ENCODE measurements at places on chromosomes 6 and 20. TPM values are rescaled to one million over a fixed set of nuclear protein-coding genes. Genes with fewer than 3 reads are reported as not detected.

DNA sequence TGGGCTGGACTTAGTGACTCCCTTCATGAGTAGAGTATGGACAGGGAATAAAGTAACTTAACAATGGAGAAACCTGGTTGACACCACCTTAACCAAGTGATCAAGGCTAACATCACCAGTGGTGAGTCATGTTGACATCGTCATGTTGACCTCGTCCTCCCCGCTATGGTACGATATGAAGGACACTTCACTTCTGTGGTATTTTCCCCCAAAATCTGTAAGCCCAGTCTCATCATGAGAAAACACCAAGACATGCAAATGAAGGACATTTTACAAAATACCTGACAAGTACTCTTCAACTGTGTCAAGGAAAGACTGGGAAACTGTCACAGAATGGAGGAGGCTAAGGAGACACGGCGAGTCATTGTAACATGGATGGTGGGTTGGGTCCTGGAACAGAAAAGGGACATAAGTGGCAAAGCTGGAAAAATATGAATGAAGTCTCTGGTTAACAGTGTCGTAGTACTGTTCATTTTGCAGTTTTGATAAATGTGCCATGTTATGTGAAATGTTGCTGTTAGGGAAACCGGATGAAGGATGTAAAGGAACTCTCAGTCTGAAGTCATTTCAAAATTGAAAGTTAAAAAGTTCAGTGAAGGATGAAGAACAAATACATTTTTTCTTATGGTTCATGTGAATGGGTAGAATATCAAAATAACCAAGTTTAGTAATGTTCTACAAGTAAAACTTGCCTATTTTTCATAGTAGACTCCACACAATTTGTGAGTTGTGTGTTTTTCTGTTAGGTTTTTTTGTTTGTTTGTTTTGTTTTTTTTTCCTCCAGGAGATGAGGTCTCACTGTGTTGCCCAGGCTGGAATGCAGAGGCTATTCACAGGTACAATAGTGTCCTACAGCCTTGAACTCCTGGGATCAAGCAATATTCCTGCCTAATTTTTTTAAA lies 247.5 kb downstream of the TMEM242 start:
- H3K27ac ChIP-seq: no peak overlapping the region
- DNase-seq: no peak

The GPX5 gene
- not detected for total RNA-seq

GRCh38 chr6:105094133-105094640 lies 85.6 kb downstream of the POPDC3 start:
- no peak overlapping the region for H3K27ac ChIP-seq
- DNase-seq: no peak
- no peaks in the 10 kb centered on the region for H3K27me3 ChIP-seq
- no peak overlapping the region for H3K4me3 ChIP-seq
- no peaks in the 10 kb centered on the region for H3K36me3 ChIP-seq

The BFSP1 gene
- 0.85 TPM for total RNA-seq

GRCh38 chr6:124978451-124979293 lies 16.4 kb downstream of the RNF217 start:
- H3K4me1 ChIP-seq: no peaks in the 10 kb centered on the region
- no peaks in the 10 kb centered on the region for H3K27me3 ChIP-seq
- no peak overlapping the region for H3K4me3 ChIP-seq
- no peak overlapping the region for H3K27ac ChIP-seq
- peaks cover 13% of the 10 kb centered on the region for H3K36me3 ChIP-seq
- no peak for DNase-seq

DNA sequence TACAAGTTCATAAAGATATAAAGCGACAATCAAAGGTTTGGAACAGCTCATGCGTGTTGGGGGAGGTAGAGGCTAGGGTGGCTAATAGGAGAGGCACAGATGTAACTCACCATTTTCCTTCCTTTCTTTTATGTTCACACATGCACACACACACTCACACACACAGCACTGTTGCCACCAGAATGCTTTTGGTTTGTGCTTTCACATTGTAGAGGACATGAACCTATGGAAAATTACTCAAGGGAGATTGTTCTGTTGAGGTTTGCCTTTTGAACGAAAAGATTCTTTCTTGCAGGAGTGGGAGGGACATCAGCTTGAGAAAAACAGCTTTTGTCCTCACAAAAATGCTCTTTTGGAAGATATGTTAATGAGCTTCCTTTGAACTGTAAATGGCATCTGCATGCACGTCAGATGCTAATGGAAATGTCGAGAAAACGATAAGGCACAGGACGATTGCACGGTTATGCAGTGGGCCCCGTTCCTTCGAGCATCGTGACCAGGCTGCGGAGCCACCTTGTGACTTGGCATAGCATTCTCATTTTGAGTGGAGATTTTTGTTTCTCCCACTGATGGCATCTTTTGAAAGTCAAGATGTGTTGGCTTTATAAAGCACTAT lies 724.1 kb downstream of the KIF16B start:
- no peak for DNase-seq
- no peaks in the 10 kb centered on the region for H3K27me3 ChIP-seq
- H3K4me1 ChIP-seq: no peaks in the 10 kb centered on the region
- H3K27ac ChIP-seq: no peak overlapping the region
- H3K36me3 ChIP-seq: no peaks in the 10 kb centered on the region
- no peak overlapping the region for H3K4me3 ChIP-seq

DNA sequence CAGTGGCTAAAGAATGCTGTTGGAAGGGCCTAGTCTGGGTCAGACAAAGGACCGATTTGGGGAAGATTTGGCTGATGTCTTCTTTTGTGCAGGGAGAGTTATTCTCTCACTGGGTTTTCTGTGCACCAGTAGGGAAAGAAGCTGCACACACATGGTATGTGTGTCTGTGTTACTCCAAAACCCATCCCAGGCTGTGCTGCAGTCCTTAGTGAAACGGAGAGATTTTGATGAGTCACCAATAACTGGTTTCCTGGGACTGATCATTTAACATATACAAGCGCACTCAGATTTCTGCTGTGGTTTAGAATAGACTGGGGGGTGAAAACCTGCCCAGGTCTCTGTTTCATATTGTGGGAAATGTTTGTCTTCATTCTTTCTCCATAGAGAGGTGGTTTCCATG lies 1049.8 kb downstream of the KIF16B start:
- no peak overlapping the region for H3K27ac ChIP-seq
- no peak for DNase-seq
- H3K27me3 ChIP-seq: no peaks in the 10 kb centered on the region
- H3K36me3 ChIP-seq: no peaks in the 10 kb centered on the region
- H3K4me1 ChIP-seq: no peaks in the 10 kb centered on the region
- no peak overlapping the region for H3K4me3 ChIP-seq

GRCh38 chr6:161035182-161035980 lies 43.8 kb downstream of the MAP3K4 start:
- no peaks in the 10 kb centered on the region for H3K27me3 ChIP-seq
- peaks cover 7% of the 10 kb centered on the region for H3K36me3 ChIP-seq
- H3K27ac ChIP-seq: no peak overlapping the region

DNA sequence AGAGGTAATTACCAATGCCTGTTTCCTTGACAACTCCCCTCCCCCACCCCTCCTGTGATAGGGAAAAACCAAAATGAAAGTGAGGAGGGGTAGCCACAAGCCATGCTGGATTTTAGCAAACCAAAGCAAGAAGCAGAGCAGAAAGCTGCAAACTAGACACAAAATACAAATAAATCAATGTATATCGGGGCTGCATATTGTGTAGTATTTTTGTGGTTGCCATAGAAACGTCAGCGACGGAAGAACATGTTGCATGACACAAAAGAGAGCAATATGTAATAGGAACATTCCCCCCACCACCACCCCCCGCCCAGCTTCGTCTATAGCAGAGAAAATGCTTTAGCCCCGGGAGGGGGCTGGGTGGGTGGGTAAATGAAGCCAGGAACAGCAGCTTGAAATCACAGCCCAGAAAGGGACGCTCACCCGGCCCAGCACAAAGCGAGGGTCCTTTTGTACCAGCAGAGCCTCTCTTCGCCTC lies 548 bp downstream of the AGPAT4 start:
- H3K27me3 ChIP-seq: no peaks in the 10 kb centered on the region
- DNase-seq: no peak
- peak overlapping the region; percentile 22 for H3K27ac ChIP-seq
- H3K4me3 ChIP-seq: peak overlapping the region; percentile 69

The FNDC1 gene
- 0.13 TPM for total RNA-seq

The ID1 gene
- total RNA-seq: 384 TPM

- H3K27me3 ChIP-seq: no peaks in the 10 kb centered on the region
- DNase-seq: no peak
- H3K36me3 ChIP-seq: no peaks in the 10 kb centered on the region
- peaks cover 29% of the 10 kb centered on the region for H3K4me1 ChIP-seq
- H3K4me3 ChIP-seq: no peak overlapping the region
These were observed 48.9 kb upstream of the ARMC2 start for GRCh38 chr6:108799354-108799717.

DNA sequence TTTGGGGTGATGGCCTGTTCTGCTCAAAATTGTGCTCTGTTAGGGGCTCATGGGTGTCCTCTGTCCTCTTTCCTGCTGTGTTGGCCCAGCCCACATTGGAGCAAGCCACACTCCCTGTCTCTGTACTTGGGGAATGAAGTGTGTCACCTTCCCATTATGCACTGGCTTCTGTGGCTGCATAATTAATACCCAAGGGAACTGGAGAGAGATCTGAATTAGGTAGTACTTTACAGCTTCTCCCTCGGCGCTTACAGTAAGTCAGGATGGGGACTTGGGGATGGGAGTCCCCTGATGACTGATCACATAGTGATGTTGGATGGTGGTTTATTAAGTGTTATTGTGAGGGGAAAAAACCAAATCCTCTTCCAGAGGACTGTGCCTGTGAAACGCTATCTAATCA lies 116.6 kb downstream of the FOXO3 start:
- no peak for DNase-seq
- no peak overlapping the region for H3K27ac ChIP-seq
- H3K36me3 ChIP-seq: peaks cover 4% of the 10 kb centered on the region
- no peaks in the 10 kb centered on the region for H3K27me3 ChIP-seq
- H3K4me3 ChIP-seq: no peak overlapping the region

- DNase-seq: no peak
- no peak overlapping the region for H3K27ac ChIP-seq
- no peaks in the 10 kb centered on the region for H3K36me3 ChIP-seq
- H3K4me3 ChIP-seq: no peak overlapping the region
- H3K4me1 ChIP-seq: no peaks in the 10 kb centered on the region
- no peaks in the 10 kb centered on the region for H3K27me3 ChIP-seq
These were observed 7.9 kb upstream of the DEFB125 start for GRCh38 chr20:79565-79964.

DNA sequence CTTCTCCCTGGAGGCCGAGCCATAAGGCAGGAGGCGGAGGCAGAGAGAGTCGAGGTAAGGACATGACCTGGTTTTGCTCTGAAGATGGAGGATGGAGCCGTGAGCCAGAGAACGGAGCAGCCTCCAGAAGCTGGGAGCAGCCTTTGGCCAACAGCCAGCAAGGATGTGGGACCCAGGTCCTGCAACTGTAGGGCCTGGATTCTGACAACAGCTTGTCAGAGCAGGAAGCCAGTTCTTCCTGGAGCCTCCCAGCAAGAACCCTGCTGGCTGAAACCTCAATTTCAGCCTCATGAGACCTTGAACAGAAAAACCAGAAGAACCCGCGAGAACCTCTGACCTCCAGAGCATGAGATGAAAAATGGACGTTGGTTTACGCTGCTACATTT lies 13.4 kb upstream of the MRGBP start:
- H3K4me1 ChIP-seq: no peaks in the 10 kb centered on the region
- H3K4me3 ChIP-seq: no peak overlapping the region
- no peak overlapping the region for H3K27ac ChIP-seq
- DNase-seq: no peak

The RNF144B gene
- total RNA-seq: 38.5 TPM

The POLR3F gene
- 13.7 TPM for total RNA-seq

- no peak overlapping the region for H3K27ac ChIP-seq
- DNase-seq: no peak
- no peak overlapping the region for H3K4me3 ChIP-seq
- no peaks in the 10 kb centered on the region for H3K4me1 ChIP-seq
- H3K27me3 ChIP-seq: no peaks in the 10 kb centered on the region
These were observed 114.9 kb upstream of the ATXN1 start for GRCh38 chr6:16876201-16876600.

DNA sequence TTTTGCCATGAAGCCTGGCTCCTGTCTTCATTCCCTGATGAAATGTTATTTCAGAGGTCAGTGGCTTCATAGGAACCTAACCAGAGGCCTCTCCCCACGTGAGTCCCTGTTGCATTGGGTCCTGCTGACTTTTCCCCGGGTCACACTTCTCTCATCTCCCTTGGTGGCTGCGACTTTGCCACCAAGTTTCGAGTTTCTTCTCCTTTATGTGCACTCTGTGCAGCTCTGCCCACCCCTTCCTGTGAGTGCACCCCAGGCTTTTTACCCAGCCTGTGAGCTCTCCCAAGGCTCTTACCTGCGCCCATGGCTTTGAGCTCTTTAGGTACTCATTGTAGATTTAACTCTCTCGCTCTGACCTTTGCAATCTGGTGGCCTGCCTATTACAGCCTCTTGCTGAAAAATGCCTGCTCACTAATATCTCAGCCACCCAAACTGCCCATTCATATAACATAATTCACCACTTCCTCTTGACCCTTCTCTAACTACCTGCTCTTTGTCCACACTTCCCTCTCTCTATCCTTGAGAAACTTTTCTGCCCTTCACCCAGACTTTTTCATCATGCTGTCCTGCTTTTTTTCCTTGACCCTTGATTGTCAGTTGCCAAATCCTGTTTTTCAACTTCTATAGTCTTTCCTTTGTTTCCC lies 105.9 kb downstream of the SASH1 start:
- no peak overlapping the region for H3K4me3 ChIP-seq
- DNase-seq: no peak
- peaks cover 19% of the 10 kb centered on the region for H3K36me3 ChIP-seq
- H3K27ac ChIP-seq: no peak overlapping the region
- peaks cover 17% of the 10 kb centered on the region for H3K4me1 ChIP-seq
- H3K27me3 ChIP-seq: no peaks in the 10 kb centered on the region

The BMP7 gene
- total RNA-seq: 39.2 TPM

DNA sequence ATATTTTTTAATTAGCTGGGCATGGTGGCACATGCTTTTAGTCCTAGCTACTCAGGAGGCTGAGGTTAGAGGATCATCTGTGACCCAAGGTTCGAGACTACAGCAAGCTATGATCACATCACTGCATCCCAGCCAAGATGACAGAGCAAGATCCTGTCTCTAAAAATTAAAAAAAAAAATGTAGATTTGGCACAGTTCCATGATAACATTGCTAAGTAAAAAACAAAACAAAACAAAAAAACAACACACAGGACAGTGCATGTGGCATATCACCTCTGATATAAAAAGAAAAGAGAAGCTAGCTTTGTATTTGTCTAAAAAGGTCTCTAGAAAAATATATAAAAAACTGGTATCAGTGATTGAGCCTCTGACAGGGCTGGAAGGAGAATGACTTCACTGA lies 24.6 kb downstream of the RNF24 start:
- H3K4me1 ChIP-seq: peaks cover 8% of the 10 kb centered on the region
- H3K4me3 ChIP-seq: no peak overlapping the region
- H3K27me3 ChIP-seq: no peaks in the 10 kb centered on the region
- no peak overlapping the region for H3K27ac ChIP-seq
- H3K36me3 ChIP-seq: no peaks in the 10 kb centered on the region

GRCh38 chr20:36098364-36098763 lies 56.2 kb upstream of the EPB41L1 start:
- H3K4me1 ChIP-seq: peaks cover 62% of the 10 kb centered on the region
- no peaks in the 10 kb centered on the region for H3K36me3 ChIP-seq
- H3K27ac ChIP-seq: peak overlapping the region; percentile 78
- no peaks in the 10 kb centered on the region for H3K27me3 ChIP-seq
- DNase-seq: no peak

The PHACTR3 gene
- total RNA-seq: 12.8 TPM

GRCh38 chr6:78916411-78916810 lies 49.1 kb downstream of the IRAK1BP1 start:
- no peak overlapping the region for H3K27ac ChIP-seq
- H3K36me3 ChIP-seq: no peaks in the 10 kb centered on the region
- H3K4me3 ChIP-seq: no peak overlapping the region
- no peak for DNase-seq
- no peaks in the 10 kb centered on the region for H3K27me3 ChIP-seq

GRCh38 chr6:133551436-133551835 lies 310.3 kb downstream of the EYA4 start:
- H3K27ac ChIP-seq: no peak overlapping the region
- no peaks in the 10 kb centered on the region for H3K36me3 ChIP-seq
- no peak overlapping the region for H3K4me3 ChIP-seq

The FHL5 gene
- 8.3 TPM for total RNA-seq
